ENCODE measurements at places on chromosomes 11 and 22. TPM values are rescaled to one million over a fixed set of nuclear protein-coding genes. Genes with fewer than 3 reads are reported as not detected.

Gene FREY1
- not detected for total RNA-seq

Gene LRRC74B
- total RNA-seq = 0.24 TPM

DNA sequence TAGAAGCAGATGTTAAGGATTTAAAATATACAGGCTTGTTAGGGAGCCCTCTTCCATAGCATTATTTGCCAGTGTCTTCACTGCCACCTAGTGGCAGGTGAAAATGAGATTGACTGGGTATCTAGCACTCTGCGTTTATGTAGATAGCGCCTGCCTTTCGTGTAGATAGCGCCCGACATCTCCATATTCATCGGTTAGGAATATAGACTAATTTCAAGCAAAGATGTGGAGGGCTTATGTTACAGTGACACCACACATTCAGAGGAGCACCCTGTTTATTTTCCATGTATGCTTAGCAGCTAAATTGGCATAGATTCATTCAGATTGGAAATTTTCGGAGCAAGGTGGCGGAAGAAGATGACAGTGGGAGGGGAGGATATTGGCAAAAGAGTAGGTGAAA is 72.0 kb downstream of the SLC5A12 start:
- peak; percentile 75 for DNase-seq

- DNase-seq = no peak
Measured at GRCh38 chr11:11039208-11039965, 181.5 kb upstream of the ZBED5 start.

- peak; percentile 40 for DNase-seq
Measured at GRCh38 chr11:117993988-117994745, 8.0 kb downstream of the IL10RA start.

Gene ALG8
- 32.3 TPM for total RNA-seq

Gene ZNF280A
- 2.4 TPM for total RNA-seq

- no peak for DNase-seq
Measured at GRCh38 chr11:68976563-68976962, 4.2 kb downstream of the MRGPRD start.

DNA sequence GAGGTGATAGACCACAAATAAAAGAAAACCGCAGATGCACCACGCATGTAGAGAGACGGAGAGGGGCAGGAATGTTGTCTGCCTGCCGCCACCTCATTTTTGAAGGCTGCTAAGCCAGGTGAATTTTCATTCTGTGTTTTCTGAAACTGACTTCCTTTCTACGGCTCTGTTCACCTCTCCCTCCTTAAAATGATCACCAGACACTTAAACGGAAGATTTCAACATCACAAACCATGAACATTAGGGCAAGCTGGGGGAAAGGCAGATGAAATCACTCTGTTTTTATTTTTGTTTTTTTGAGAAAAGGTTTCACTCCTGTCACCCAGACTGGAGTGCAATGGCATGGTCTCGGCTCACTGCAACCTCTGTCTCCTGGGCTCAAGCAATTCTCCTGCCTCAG is 232.4 kb downstream of the MIAT start:
- DNase-seq = peak; percentile 38

DNA sequence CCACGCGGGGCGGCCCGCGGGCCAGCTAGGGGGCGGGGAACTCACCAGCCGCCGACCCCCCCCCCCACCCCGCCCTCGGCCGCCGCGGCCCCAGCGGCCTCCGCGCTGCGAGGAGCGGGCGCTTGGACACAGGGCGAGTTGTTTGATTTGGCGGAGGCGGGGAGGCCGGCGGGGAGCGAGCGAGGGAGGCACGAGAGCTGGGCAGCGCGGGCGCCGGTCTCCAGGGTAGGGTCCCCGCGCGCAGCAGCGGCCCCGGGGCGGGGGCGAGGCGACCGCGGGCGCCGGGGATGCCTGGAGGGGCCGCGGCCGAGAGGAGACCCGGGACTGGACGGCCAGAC is 64.4 kb downstream of the NAV2 start:
- DNase-seq = peak; percentile 31

- DNase-seq = no peak
Measured at GRCh38 chr11:75577207-75577606, 15.2 kb downstream of the SERPINH1 start.

DNA sequence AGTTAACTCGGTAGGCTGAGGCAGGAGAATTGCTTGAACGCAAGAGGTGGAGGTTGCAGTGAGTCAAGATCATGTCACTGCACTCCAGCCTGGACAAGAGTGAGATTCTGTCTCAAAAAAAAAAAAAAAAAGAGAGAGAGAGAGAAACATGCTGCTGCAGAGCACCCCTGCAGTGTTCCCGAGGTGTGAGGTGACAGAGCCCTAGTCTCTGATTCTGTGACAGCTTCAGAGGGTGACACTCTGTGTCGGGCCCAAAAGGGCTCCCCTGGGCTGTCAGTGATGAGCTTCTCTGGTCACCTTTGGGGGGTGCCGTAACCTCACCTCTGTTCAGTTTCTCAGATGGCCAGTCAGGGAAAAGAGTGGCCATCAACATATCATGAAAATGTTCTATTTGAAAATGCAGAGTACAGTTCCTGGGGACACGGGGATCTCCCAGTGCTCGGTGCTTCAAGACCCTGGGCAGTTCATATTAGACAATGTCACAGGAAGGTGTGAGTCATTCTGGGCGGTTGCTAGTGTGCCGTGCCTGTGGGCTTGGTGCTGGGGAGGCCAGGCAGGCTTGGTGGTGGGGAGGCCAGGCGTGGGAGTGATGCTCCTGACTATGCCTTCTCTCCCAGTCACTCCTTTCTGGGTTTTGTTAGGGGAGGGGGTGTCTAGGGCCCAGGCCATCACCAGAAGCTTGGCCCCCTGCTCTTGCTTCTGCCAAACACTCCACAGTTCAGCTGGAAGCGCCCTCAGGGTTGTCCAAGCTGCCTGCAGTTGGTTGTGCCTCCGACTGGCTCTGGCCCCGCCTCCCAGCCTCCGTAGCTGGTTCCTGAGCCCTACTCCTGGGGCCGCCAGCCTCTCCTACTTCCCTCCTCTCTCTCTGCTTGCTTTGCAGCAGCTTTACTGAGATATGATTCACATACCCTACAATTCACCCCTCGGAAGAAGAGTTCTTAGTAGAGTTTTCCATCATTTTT is 52.5 kb upstream of the CLDN5 start:
- DNase-seq = peak; percentile 57

DNA sequence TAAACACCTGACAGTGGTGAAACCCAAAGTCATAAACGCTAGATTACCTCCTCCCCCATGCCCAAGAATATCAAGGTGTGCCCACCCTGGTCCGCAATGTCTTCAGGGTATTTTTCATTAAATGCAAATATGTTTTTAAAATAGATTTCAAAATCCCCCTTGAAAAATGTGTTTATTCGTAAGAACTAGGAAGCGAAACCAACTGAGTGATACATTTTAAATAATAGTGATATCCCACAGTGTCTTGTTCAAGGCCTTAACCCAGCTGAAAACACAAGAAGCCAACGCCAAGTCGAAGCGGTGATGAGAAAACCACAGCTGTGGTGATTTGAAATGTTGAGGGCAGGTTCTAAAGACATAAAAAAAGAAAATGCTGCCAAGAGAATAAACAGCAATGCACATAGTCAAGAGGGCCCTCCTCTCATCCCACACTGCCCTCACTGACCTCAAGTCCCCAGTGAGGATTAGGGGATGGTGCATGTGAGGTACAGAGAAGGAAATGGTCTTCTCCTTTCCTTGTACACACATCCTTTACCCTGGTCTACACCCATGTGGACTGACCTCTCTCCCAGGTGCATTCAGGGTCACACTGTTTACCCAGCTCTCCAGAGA is 25.5 kb downstream of the KCNJ1 start:
- DNase-seq = no peak

GRCh38 chr11:57638005-57638781 is 11.5 kb downstream of the YPEL4 start:
- peak; percentile 97 for DNase-seq

DNA sequence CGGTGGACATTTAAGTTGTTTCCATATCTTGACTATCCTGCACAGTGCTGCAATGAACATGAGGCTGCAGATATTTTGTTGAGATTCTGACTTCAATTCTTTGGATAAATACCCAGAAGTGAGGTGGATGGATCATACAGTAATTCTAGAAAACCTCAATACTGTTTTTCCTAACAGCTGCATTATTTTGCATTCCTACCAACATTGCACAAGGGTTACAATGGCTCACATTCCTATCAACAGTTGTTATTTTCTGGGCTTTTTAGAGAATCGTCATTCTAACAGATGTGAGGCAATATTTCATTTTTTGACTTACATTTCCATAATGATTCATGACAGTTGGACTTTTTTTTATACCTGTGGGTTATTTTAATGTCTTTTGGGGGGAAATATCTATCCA is 716.9 kb upstream of the ANO3 start:
- no peak for DNase-seq

Gene IFITM10
- total RNA-seq = not detected

GRCh38 chr11:77036398-77036797 is 2.2 kb downstream of the B3GNT6 start:
- DNase-seq = no peak

GRCh38 chr11:87255589-87255988 is 217.9 kb downstream of the TMEM135 start:
- no peak for DNase-seq

GRCh38 chr11:2831781-2832532 is 53.6 kb downstream of the CDKN1C start:
- no peak for DNase-seq

GRCh38 chr11:77188633-77189491 is 60.8 kb downstream of the MYO7A start:
- no peak for DNase-seq

GRCh38 chr11:114615448-114616361 is 20.1 kb upstream of the NXPE4 start:
- no peak for DNase-seq

DNA sequence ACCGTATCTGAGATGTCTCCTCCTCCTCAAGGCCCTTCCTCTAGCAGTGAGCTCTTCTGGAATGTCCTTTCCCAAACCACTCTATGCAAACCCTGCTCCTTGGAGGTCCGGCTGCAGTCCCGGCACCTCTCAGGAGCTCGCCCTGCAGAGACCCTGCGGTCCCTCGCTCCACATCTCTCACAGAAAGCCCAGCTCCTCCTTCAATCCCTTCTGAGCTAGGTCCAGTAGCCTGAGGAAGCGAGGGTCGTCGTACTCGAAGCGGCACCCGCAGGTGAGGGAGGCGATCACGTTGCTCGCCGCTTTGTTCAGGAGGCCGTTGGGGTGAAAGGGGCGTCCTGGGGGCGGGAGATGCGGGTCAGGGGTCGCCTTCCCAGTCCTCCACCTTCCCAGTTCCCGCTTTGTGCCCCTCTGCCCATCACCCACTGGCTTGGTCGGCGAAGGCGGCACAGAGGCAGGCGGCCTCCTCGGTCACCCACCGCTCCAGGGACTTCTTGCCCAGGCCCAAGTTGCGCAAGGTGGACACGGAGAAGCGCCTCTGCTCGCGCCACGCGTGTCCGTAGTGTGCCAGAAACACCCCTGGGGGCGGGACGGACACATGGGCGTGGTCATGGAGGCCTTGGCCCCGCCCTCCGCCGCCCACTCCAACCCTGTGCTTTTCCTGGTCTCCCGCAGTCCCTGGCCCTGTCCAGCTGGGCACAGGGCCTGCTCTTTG is 21.5 kb upstream of the CYP2D6 start:
- DNase-seq = no peak

GRCh38 chr22:29216873-29217666 is 11.4 kb downstream of the EMID1 start:
- DNase-seq = no peak

DNA sequence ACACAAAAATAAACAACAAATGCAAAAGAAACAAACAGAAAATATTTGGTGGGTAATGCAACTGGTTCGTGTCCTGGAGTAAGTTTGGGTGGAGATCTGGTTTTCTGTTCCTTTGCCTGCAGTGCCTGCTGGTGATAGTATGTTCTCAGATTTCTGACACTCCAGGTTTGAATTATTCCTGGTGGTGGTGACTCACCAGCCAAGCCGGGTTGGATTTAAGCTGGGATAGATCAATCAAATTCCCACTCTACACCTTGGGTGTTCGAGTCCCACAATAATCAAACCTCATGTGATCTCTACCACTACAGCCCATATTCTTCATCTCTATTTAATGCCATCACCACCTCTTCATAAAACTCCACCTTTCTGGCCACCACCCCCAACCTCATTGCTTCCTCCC is 421.8 kb downstream of the NTM start:
- DNase-seq = no peak
